ENCODE measurements at places on chromosomes 1 and 21. TPM values are rescaled to one million over a fixed set of nuclear protein-coding genes. Genes with fewer than 3 reads are reported as not detected.

KLHDC7A gene
- total RNA-seq: not detected

RPS6KA1 gene
- total RNA-seq: 116 TPM

MYBPH gene
- total RNA-seq: not detected

AMY2B gene
- total RNA-seq: 3.7 TPM

Data from GM12878 (cell line).